ENCODE measurements at places on chromosomes 2 and 18.
A peak's percentile ranks its signal among the peaks of the same experiment; 100 is the strongest.

DNA sequence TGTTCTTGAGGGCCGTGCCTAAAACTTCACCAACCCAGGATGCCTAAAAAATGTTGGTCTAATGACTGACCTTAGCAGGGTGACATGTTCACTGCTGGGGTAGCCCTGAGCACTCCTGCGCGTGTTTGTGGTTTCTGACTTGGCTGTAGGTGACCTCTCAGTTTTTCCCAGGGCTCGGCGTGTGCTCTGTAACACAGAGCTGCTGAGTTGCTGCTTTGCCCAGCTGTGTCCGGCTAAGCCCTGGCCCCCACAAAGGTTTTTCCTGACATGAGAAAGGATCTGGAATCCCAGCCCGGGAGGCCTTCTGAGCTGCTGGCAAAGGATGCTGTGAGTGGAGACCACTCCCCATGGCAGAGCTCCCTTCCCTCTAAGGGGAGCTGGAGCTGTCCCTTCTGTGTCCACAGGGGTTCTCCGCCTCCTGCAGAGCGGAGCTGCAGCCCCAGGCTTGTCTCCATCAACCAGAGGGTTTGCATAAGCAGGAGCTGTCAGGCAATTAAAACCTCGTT is 52.7 kb downstream of the CRIM1 start:
- DNase-seq: no peak

DNA sequence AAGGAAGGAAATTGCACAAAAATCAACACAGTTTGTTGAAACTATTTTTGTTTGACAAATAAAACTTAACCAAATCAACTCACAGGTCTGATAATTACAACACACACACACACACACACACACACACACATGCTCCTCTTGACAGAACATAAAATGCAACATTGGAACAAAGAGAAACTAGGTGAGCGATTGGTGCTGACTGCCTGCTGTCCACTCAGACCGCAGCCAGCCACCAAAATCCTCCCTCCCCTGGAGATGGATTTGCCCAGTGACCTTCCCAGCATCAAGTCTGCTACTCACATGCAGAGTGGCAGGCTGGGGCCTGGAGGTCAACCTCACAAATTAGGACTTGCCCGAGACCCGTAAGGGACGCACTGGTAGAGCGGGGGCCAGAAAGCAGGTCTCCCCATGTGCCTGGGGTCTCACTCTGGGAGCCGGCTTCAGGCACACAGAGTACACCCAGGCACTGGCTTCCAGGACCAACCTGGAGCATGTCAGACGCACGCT is 61.4 kb downstream of the DIPK1C start:
- no peak for DNase-seq

DNA sequence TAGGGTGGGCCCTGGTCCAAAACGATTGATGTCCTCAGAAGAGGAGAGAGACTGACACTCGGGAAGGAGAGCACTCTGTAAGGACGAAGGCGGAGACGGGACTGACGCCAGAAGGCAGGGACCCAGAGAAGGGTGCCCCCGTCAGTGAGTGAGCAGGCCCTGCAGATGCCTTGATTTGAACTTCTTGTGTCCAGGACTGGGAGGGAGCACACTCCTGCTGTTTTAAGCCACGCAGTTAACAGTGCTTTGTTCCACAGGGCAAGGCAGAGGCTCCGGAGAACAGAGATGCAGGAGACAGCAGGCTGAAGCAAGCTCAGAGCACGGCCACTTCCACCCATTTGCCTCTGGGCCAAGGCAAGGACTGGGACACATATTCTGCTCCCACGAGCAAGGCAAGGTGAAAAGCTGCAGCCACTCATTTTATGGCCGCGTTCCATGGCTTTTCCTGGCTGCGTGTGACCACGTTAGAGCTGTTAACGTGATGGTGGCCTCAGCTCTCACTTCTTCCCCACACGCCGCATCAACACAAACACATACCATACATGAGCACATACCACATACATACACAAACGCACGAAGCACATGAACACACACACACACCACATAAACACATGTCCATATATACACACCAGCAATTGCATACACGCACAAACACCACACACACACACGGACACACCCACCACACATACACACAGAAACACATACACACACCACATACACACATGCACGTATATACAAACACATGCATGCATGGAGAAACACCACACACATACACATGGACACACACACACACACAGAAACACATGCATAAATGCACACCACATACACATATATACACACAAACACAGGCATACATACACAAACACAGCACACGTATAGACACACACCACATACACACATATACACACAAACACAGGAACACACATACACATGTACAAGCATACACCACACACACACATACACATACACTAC is 521.0 kb upstream of the MYT1L start:
- DNase-seq: no peak

DNA sequence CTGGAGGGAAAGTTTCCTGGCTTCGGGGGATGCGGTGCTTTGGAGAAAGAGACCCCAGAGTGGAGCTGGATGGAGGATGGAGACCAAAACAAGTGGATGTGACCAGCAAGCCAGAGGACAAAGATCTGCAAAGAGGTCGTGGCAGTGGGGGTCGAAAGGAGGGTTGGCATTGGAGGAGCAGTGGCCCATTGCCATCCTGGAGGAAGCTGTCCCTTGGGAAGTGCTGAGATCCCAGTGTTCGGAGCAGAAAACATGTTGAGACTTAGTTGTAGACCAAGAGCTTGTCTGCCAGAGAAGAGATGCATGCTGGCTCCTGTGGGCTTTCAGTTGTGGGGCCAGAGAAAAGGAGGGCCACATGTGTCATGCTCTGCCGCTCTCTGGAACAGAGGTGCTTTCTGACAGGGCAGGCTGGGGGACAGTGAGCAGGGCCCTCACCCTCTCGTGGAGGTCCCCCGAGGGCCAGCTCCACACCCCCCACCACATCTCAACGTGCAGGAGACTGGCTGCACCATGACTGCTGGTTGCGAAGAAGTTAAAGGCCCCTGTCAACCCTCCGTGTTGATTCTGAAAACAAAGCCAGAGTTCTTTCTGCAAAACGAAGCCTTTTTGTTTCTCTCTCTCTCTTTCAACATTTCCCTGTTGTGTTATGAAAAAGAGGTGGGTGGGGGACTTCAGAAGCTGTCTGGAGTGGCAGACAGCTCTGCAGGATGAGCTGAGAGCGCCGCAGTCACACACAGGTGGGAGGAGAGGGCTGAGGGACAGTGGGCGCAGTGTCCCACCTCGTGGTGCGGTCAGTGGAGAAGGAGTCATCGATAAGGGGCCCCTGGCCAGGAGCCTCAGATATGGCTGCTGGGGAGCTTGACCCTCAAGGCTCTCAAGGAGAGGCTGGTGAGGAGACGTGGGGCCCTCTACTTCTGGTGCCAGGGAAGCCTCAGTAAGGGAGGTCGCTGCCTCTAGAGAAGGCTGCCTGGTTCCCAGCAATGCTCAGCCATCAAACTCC is 77.6 kb upstream of the BCL2L11 start:
- no peak for DNase-seq

GRCh38 chr2:3779496-3780049 is 76.2 kb downstream of the DCDC2C start:
- no peak for DNase-seq

- no peak for DNase-seq
These were observed 1.0 kb upstream of the KYNU start for GRCh38 chr2:142876423-142876822.

DNA sequence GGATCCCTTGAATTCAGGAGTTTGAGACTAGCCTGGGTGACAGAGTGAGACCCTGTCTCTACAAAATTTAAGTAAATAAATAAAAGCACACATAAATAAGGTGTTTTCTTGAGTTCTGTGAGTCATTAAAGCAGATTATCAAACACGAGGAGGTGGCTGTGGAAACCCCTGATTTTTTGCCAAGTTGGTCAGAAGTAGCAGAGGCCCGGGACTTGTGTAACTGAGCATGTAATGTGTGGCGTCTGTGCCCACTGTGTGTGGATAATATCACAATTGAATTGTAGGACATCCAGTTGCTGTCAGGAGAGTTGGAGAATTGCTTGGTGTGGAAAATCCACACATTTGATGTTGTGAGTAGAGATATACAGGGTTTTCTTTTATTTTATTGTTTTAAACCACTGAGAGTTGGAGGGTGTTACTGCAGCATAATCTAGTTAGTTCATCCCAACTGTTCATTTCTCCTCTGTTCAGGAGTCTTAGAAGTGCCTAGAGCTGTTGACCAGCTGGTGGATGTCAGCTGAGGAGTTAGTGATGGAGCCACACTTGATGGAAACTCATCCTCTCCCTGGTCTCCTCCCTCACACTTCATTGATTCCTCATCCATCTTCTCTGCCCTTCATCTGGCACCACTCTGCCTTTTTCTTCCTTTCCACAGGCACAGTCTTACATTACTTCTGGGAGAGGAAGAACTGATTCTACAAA is 45.9 kb upstream of the RHOB start:
- DNase-seq: no peak

DNA sequence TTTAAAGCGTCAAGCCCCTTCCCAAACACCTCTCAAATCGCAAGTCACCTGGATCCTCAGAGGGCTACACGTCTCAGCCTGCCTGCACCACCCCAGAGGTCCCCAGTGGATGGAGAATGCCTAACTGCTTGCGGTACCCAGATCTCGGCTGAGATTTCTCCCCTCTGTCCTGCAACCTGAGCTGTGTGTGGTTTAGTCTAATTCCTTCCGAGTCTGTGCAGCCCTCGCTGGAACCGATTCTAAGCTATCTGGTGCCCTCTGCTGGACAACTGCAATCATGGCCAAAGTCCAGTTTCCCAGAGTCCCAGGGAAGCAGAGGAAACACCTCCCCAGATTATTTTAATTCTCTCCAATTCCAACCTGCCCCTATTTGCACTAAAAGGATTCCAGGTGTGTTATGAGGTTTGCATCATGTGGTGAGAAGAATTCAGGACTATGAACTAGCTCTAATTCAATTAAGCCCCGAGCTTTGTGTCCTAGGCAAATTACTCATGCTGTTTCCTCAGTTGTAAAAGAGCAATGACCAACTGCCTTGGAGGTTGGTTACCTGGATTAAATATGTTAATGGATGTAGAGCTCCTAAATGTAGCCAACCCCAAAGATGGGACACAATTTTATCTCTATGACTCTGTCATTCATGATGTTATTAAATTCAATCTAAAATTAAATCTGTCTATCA is 276.1 kb upstream of the NCKAP5 start:
- peak; percentile 54 for DNase-seq

- no peak for DNase-seq
These were observed 888.0 kb downstream of the EPHA4 start for GRCh38 chr2:220684099-220684498.

DNA sequence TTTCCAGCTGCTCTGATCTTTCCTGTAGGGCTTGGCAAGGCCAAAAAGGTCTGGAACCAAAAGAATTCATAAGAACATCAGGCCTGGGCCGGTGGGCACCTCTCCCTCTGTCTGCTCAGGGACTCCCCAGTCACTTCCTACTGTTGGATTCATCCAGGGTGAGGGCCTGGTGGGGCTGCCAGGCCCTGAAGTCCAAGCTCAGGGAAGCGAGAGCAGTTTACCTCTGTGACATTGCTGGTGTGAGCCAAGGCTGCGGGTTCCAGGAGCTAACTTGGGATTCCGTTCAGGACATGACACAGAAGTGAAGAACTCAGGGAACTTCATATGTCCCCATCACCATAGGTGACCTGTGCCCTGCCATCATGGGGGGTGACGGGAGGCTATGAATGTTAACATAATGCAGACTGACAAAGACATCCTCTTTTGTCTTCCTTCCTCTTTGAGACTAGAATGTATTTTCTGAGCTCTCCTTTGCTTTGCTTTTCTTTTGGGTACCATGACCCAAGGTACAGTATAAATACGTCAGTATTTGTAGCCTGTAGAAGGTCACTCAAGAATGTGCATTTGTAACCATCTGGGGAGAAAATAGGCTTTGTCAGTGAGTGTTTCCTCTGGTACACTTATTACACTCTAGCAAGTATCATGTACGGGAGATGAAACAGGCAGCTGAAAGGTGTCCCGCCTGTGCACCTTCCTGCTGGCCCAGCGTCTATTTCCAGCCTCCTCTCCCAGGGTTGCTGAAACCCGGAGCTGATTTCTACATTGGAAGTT is 130.5 kb upstream of the SLC1A4 start:
- no peak for DNase-seq

- no peak for DNase-seq
These were observed 136.4 kb upstream of the APCDD1 start for GRCh38 chr18:10317864-10318690.

GRCh38 chr2:20188851-20189250 is 36.1 kb downstream of the SDC1 start:
- no peak for DNase-seq

GRCh38 chr2:240290432-240291336 is 144.8 kb upstream of the GPC1 start:
- no peak for DNase-seq
